Thymus (tissue), 14 donors: ENCODE measurements at places on chromosomes 3 and 15. TPM values are rescaled to one million over a fixed set of nuclear protein-coding genes. Genes with fewer than 3 reads are reported as not detected.

Gene PDE12
- polyA plus RNA-seq: 5.7 TPM

Gene RARRES1
- 7.3 TPM for polyA plus RNA-seq

Gene COL6A5
- polyA plus RNA-seq: 0.05 TPM

Gene SAMD7
- polyA plus RNA-seq: not detected

Gene GOLGA8H
- 0.18 TPM for polyA plus RNA-seq

Gene RARB
- 0.89 TPM for polyA plus RNA-seq

Gene DUOXA2
- polyA plus RNA-seq: 0.23 TPM

Gene ARGFX
- 0.05 TPM for polyA plus RNA-seq

Gene NPAP1
- polyA plus RNA-seq: not detected

Gene SEMA5B
- polyA plus RNA-seq: 0.46 TPM

Gene CRBN
- polyA plus RNA-seq: 54.4 TPM

Gene CMC1
- polyA plus RNA-seq: 51.7 TPM

Gene KBTBD13
- polyA plus RNA-seq: under 0.01 TPM

Gene GOLGA6D
- polyA plus RNA-seq: 0.05 TPM

Gene DNAH12
- polyA plus RNA-seq: 1.2 TPM

Gene GRM7
- 0.14 TPM for polyA plus RNA-seq

Gene OR5K2
- polyA plus RNA-seq: not detected

Gene GPR15
- polyA plus RNA-seq: 1.0 TPM

Gene CAPN3
- polyA plus RNA-seq: 38.1 TPM

DNA sequence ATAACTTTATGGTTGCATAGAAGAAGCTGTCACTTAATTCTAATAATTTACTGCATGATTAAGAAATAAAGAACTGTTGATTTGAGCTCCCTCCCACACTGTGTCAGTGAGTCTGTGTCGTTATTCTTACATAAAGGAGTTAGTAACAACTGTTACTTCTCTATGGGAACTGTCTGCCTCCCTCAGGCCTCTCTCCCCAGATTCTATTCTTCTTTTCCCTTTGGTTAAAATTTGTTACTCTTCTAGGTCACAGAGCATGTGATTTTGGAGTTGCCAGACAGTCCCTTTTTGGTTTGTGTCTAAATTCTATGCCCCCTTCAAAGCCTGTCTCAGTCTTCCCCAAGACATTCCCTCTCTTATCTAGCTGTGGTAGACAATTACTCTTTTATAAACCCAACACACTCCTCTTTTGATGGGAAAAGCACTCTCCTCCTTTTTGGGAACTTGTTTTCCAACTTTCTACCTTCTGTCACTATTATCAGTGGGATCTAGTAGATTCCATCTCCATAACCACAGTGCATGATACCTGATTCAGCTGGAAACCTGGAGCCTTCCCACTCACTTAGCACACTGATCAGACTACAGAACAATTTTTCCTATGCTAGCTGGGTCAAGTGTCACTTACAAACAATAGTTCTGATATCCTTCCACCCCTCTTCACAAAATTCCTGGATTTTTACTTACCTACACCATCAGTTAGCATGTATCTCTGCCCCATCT lies 422.1 kb upstream of the TGFBR2 start:
- H3K27me3 ChIP-seq: no peaks in the 10 kb centered on the region
- H3K4me3 ChIP-seq: no peak overlapping the region
- no peaks in the 10 kb centered on the region for H3K4me1 ChIP-seq
- no peaks in the 10 kb centered on the region for H3K36me3 ChIP-seq

- H3K27ac ChIP-seq: no peak overlapping the region
- DNase-seq: no peak
- no peaks in the 10 kb centered on the region for H3K27me3 ChIP-seq
- H3K36me3 ChIP-seq: peaks cover 29% of the 10 kb centered on the region
Observed at GRCh38 chr3:197244751-197245150, 53.7 kb downstream of the DLG1 start.

GRCh38 chr3:6287088-6287875 lies 573.6 kb upstream of the GRM7 start:
- H3K27ac ChIP-seq: no peak overlapping the region
- H3K4me3 ChIP-seq: no peak overlapping the region
- H3K36me3 ChIP-seq: no peaks in the 10 kb centered on the region
- H3K4me1 ChIP-seq: no peaks in the 10 kb centered on the region
- no peaks in the 10 kb centered on the region for H3K27me3 ChIP-seq

DNA sequence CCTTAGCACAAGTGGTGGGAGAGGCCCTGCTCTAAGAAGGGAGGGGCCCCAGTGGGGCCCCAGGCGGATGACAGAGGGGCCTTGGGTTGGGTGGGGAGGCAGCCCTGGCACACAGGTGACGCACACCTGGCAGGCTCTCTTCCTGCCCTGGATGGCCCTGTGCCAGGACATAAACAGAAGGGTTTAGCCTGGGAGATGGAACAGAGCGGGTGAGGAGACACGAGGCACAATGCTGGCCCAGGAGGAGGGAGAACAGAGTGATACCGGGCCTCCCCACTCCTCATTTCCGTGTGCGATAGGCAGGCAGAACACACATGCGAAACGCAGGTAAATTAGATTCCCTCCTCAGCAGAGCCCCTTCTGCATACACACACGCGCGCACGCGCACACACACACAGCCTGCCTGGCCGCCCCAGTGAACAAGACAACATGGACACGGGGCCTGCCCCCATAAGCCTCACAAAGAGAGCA lies 39.8 kb downstream of the IDH2 start:
- H3K27me3 ChIP-seq: no peaks in the 10 kb centered on the region
- peaks cover 7% of the 10 kb centered on the region for H3K36me3 ChIP-seq
- H3K4me1 ChIP-seq: peaks cover 82% of the 10 kb centered on the region
- peak overlapping the region; percentile 96 for H3K27ac ChIP-seq

DNA sequence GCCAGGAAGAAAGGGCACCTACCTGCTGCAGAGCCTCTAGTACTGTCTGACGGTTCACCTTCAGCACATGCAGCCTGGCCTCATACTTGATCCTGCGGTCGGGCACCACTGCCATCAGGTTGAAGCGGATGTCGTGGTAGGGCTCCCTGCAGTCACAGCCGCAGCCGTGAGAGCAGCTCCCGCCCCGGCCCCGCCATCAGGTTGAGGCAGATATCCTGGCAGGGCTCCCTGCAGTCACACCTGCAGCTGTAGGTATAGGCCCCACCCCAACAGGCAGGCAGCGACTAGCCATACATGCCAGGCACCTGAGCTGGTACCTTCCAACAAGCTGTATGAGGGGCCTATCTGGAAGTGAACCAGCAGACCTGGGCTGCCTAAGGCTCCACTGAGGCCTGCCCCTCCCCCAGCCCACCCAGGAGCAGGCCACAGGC lies 38.7 kb downstream of the SEMA3G start:
- no peak overlapping the region for H3K4me3 ChIP-seq
- no peaks in the 10 kb centered on the region for H3K27me3 ChIP-seq
- H3K36me3 ChIP-seq: peaks cover 69% of the 10 kb centered on the region
- DNase-seq: no peak

DNA sequence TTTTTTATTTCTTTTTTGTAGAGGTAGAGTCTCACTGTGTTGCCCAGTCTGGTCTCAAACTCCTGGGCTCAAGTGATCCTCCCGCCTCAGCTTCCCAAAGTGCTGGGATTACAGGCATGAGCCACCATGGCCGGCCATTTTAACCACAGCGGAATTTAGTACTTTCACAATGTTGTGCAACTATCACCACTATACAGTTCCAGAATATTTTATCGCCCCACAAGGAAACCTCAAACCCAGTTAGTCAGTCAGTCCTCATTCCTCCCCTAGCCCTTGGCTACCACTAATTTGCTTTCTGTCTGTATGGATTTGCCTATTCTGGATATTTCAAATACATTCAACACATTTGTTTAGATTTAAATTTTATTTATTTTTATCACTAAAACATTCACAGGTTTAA lies 15.5 kb upstream of the HOMER2 start:
- H3K4me3 ChIP-seq: no peak overlapping the region
- H3K27ac ChIP-seq: no peak overlapping the region
- H3K27me3 ChIP-seq: no peaks in the 10 kb centered on the region

DNA sequence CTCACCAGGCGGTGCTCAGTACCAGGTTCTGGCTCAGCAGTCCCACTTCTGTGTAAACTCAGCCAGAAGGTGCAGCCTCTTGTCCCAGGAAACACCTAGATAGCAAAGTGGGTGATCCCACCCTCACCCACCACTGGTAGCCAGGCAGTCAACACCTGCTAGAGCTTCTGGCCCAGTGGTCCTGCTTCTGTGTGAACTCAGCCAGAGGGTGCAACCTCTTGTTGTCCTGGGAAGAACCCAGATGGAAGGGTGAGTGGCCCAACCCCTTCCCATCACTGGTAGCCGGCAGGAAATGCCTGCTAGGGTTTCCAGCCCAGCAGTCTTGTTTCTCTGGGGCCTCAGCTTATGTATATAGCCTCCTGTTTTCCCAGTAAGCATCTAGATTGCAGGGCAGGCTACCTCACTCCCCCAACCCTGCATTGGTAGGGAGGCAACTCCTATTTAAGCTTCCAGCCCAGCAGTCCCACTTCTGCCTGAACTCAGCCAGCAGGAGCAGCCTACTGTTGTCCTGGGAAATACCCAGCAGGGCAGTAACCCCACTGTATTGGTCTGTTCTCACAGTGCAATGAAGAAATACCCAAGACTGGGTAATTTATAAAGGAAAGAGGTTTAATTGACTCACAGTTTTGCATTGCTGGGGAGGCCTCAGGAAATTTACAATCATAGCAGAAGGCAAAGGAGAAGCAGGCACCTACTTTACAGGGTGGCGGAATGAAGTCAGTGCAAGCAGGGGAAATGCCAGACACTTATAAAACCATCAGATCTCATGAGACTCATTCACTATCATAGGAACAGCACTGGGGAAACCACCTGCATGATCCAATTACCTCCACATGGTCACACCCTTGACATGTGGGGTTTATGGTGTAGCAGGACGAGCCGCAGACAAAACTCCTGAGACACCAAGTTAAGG lies 110.6 kb downstream of the DTWD1 start:
- H3K4me1 ChIP-seq: peaks cover 13% of the 10 kb centered on the region
- H3K36me3 ChIP-seq: no peaks in the 10 kb centered on the region
- no peaks in the 10 kb centered on the region for H3K27me3 ChIP-seq
- no peak for DNase-seq
- no peak overlapping the region for H3K27ac ChIP-seq
- H3K4me3 ChIP-seq: no peak overlapping the region

DNA sequence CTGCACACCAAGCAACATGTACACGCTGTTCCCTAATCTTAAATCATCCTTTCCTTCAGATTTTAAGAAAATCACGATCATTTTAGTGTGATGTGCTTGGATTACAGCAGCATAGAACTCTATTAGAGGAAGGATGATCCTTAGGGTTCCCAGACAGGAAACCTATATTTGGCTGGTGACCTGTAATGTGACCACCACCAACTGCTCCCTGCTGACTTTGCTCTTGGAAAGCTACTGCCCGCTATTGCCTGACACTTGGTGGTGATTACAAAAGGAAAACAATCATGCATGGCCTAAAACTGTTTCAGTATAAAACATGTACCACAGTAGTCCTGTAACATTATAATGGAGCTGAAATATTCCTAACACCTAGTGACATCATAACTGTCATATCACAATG lies 27.2 kb upstream of the LMOD3 start:
- no peak overlapping the region for H3K27ac ChIP-seq
- H3K4me1 ChIP-seq: peaks cover 7% of the 10 kb centered on the region
- H3K4me3 ChIP-seq: no peak overlapping the region
- no peaks in the 10 kb centered on the region for H3K27me3 ChIP-seq

GRCh38 chr3:81300324-81300927 lies 461.0 kb downstream of the GBE1 start:
- no peaks in the 10 kb centered on the region for H3K36me3 ChIP-seq
- H3K27me3 ChIP-seq: no peaks in the 10 kb centered on the region
- no peak for DNase-seq
- no peak overlapping the region for H3K27ac ChIP-seq
- H3K4me1 ChIP-seq: no peaks in the 10 kb centered on the region

DNA sequence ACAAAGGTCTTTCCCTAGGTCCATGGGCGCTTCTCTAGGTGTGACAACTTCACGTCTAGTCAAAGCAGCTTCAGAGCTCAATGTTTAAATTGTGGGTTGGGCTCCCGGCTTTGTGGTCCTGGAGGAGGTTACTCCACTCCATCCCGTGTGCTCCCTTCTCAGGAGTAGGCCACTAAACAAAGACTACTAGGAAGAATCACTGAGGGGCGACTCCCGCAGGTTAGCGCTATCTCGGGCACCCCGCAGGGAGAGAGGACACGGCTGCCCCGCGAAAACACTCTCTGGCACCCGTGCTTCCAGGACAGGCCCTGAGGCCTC lies 500 bp downstream of the PARP6 start:
- H3K4me1 ChIP-seq: peaks cover 11% of the 10 kb centered on the region
- H3K4me3 ChIP-seq: peak overlapping the region; percentile 77
- no peak for DNase-seq
- peaks cover 6% of the 10 kb centered on the region for H3K36me3 ChIP-seq

DNA sequence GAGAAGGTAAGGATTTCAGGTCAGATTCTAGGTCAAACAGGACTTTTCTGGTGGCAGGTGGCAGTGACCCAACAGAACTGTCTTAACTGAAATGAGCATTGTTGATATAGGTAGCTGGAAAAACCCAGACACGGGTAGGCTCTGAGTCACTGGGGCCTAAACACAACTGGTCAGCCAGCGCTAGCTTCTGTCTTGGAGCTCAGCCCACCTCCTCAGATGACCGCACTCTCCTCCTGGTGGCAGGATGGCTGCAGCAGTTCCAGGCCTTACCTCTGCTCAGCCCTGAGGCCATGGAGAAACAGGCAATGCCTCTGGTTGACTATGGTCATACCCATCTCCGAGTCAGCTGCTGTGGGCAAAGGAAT lies 61.1 kb upstream of the GATA2 start:
- no peaks in the 10 kb centered on the region for H3K36me3 ChIP-seq
- no peak overlapping the region for H3K4me3 ChIP-seq

GRCh38 chr3:58064923-58065638 lies 56.9 kb downstream of the FLNB start:
- peaks cover 20% of the 10 kb centered on the region for H3K4me1 ChIP-seq
- H3K27ac ChIP-seq: no peak overlapping the region
- peaks cover 7% of the 10 kb centered on the region for H3K36me3 ChIP-seq
- H3K27me3 ChIP-seq: no peaks in the 10 kb centered on the region

GRCh38 chr15:101090428-101090790 lies 161.4 kb downstream of the CHSY1 start:
- H3K27ac ChIP-seq: no peak overlapping the region
- no peak for DNase-seq
- no peak overlapping the region for H3K4me3 ChIP-seq
- H3K36me3 ChIP-seq: no peaks in the 10 kb centered on the region

DNA sequence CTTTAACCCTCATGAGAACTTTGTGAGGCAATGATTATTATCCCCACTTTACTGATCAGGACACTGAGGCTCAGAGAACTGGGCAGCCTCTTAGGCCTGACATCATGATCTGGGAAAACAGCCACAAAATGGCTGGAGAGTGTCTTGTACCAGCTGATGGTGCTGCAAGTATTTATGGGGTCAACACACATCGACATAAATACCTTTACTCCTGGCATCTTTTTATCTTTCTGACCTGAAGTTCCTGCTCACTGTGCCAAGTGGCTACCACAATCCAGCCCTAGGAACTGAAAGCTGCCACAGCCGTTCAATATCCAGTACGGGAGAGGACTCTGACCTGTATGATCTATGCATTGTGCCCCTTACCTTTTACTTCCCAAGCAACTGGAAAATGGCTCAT lies 29.2 kb upstream of the MUC13 start:
- peaks cover 6% of the 10 kb centered on the region for H3K4me1 ChIP-seq
- H3K4me3 ChIP-seq: no peak overlapping the region
- H3K27ac ChIP-seq: no peak overlapping the region

- H3K27me3 ChIP-seq: no peaks in the 10 kb centered on the region
- no peak overlapping the region for H3K4me3 ChIP-seq
- no peaks in the 10 kb centered on the region for H3K4me1 ChIP-seq
Observed at GRCh38 chr3:170233530-170233929, 11.3 kb downstream of the PRKCI start.
